SK-MEL-5 (cell line): ENCODE measurements at places on chromosomes 7 and 10. TPM values are rescaled to one million over a fixed set of nuclear protein-coding genes. Genes with fewer than 3 reads are reported as not detected.

DNA sequence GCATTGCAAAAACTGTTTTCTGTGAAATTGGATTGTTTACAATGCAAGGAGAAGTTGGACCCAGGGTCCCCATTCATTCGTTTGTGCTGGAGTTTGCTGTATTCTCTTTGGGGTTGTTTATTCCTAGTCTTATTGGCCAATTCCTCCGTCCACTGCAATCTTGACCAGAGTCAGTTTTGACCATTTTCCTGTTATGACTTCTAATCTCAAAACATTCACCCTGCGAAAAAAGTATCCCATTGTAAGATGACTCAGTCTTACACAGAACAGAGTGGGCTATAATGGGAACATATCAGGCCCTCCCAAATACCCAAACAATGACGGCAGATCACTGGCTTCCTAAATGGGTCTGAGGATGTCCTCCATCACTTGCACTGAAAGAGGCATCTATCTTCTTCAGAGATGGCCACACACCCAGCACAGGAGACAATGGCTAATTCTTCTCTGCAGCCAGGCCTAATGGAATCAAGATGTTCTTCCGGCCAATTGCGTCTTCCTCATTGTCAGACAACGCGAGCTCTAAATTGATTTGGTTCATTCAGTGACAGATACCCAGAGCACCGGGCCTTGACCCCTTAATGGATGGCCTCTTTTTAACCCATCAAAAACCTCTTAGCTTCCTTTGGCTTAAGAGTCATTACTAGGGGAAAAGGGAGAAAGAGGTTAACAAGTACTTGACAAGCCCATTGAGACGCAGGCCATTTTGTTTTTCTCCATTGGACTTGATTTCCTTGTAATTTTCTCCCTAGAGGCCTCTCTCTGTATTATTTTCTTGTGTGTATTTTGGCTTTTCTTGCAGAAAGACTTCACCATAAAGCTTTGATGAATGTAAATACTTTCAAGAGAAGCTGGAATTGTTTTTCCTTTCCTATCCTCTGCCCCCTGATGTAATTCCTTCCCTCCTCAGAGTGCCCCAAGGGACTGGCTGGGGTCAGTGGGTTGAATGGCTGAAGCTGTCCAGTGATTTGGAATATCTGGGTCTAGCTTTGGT lies 129.6 kb downstream of the PRPF18 start:
- DNase-seq: peak; percentile 89

Gene TFEC
- not detected in 2 replicates for total RNA-seq

Gene CTBP2
- total RNA-seq: 38.1 and 39.6 TPM in 2 replicates

Gene GBX1
- total RNA-seq: not detected in 2 replicates

DNA sequence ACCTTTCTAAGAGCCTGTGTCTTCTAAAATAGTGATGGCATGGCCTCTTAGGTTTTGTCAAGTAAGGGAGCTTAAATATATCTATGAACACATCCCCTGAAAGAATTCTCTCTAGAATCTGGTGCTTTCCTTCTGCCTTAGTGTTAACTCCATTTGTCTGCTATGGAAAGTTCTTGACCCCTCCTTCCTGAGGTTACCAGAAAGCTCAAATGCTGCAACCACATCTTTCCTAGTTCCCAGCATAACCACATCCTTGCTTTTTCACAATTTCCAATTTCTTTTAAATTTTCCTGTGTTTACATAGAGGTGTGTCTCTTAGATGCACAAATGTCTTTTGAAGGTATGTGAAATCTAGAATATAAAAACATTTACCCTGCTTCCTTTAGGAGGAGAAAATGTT lies 16.4 kb upstream of the GSDME start:
- no peak for DNase-seq

Gene FLNC
- 0.05 and 0.11 TPM in 2 replicates for total RNA-seq

- no peak for DNase-seq
These were observed 77.1 kb downstream of the INPP5A start for GRCh38 chr10:132614431-132615340.

GRCh38 chr7:81684514-81685269 lies 85.2 kb downstream of the HGF start:
- peak; percentile 100 for DNase-seq

- no peak for DNase-seq
These were observed 76.4 kb downstream of the ABCC2 start for GRCh38 chr10:99858849-99859248.

DNA sequence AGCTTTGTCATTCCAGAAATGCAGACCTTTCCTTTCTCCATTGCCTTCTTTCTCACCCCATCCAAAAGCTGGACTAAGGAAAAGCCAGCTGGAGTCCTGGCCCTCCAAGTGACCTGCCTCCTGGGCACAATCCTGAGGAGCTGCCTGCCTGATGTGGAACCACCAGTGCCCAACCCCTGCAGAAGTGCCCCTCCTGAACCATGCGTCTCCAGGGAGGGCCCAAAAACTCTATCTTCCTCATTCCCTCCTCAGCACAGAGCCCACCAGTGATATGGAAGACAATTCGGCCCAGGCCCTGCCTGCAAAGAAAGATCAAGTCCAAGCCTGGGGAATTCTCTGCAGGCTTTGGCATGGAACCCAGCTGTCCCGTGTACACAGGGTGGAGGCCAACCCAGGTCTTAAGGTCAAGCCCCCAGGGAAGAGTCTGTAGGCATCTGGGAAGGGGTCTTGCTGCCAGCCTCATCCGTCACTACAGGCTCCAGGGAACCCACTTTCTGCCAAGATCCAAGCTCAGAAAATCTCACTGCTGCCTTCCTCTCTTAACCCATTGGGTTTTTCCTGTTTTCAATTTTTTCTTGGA lies 3.5 kb upstream of the GRID1 start:
- no peak for DNase-seq

- DNase-seq: peak; percentile 39
These were observed 12.9 kb downstream of the TTYH3 start for GRCh38 chr7:2644562-2645273.

GRCh38 chr7:12686891-12687717 lies at the start of gene ARL4A:
TSS of gene ARL4A (plus strand) at chr7:12687633. CDS start at chr7:12688255, 622 bp downstream.
- peak; percentile 100 for DNase-seq

GRCh38 chr10:132443605-132443982 lies 46.6 kb downstream of the PWWP2B start:
- DNase-seq: no peak

DNA sequence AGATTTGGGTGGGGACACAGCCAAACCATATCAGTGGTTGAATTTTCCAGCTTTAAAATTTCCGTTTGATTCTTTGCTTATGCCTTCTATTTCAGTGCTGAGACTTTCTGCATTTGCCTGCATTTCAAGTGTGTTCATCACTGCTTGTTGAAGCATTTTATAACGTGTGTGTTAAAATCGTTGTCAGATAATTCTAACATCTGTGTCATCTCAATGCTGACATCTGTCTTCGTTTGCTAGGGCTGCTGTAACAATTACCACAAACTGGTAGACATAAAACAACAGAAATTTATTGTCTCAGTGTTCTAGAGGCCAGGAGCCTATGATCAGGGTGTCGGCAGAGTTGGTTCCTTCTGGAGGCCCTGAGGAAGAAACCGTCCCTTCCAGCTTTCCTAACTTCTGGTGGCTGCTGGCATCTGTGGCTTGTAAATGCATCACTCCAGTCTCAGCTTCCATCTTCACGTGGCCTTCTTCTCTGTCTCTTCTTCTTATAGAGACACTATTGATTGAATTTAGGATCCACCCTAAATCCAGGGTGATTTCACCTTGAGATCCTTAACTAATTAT lies 71.1 kb upstream of the SDK1 start:
- no peak for DNase-seq

Gene HOXA2
- 0.21 and 0.67 TPM in 2 replicates for total RNA-seq
